Activated T-cell treated with anti-CD3 and anti-CD28 coated beads for 1 hour (primary cell): ENCODE measurements at places on chromosomes 12 and 14.

- DNase-seq: no peak
Measured at GRCh38 chr14:77177702-77178101, 3.9 kb upstream of the TMEM63C start.

DNA sequence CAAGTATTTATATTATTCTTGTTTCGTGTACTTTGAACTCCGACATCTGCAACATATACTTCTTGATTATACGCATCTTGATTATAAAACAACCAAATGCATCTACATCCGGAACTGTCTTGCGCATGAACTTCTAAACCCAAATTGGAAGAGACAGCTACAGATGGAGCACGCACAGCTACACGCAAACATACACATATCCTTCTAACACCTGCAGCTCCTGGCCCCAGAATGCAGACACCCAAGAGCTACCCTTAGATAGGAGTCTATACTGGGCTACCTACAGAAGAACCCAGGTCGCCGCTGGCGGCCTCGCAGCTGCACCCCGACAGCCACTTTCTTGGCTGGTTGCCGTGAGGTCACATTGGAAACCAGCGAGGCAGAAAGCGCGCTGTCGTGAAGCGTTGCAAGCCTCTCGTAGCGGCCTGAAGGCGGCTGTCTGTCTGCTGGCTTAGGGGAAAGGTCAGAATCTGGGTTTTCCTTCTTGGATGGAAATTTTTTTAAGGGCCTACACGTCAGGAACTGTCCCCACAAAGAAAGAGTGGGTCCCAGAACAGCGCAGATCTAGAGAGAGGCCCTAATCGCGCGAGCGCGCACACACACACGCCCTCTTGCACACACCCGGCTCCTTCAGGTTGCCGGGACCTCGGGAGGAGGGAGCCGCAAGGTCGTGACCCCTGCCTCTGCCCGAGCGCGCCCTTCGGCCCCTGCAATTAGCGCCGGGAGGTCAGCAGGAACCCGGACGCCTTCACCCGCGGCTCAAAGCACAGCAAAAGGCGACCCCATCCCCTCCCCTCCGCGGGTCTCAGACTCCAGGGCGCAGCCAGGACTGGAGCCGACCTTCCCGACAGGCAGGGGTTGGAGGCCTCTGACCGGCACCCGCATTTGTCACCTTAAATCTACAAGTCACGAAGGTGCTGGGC lies 17.0 kb downstream of the TBX3 start:
- DNase-seq: no peak

GRCh38 chr14:27688841-27689444 lies 1077.6 kb upstream of the FOXG1 start:
- no peak for DNase-seq

- no peak for DNase-seq
Measured at GRCh38 chr12:65100140-65100539, 21.0 kb downstream of the WIF1 start.

- DNase-seq: peak; percentile 10
Measured at GRCh38 chr12:25590011-25590721, 37.1 kb upstream of the LMNTD1 start.

DNA sequence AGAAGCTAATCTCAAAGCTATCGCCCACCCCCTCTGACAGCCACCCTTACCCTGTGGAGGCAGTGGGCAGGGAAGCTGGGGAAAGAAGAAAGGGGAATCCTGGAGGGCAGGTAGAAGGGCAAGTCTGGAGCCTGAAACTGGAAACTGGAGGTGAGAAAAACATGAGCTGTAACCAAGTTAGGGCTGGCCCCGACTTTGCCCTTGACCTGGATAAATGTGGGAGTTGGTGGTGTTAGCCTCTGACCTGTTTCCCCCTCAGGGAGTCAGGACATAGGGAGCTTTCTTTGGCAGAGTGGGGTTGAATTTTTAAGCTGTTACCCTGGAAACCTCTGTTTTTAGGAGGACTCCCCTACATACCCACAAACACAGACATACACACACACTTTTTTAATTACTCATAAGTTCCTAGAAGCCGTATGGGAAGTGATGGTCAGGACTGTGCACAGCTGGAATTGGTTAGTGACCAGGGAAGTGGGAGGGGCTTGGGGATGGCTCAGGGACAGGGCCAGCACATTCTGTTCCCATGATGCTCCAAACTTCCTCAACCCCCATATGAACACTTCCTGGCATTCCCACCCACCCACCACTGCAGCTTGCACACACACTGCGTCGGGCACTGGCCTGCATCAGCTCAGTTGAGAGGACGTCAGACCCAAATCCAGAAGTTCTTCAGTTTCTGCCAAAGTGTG lies 5.0 kb upstream of the MMP19 start:
- no peak for DNase-seq

GRCh38 chr12:115035535-115036107 lies 351.6 kb upstream of the TBX3 start:
- DNase-seq: no peak

DNA sequence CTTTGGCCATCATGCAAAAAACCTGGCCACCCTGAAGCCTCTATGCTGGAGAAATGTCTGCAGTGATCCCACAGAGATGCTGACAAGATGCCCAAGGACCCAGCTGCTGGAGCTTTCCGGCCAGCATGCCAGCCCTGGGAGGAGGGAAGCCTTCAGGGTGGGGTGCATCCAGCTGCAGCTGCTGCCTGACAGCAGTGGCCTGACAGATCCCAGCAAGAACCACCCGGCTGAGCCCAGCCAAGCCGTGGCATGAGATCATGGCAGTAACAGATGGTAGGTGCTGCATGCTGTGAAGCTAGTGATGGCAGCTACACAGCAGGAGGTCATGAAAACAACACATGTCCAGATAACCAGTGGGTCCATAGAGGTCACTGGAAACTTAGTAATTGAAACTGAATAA lies 13.8 kb downstream of the CLBA1 start:
- no peak for DNase-seq

DNA sequence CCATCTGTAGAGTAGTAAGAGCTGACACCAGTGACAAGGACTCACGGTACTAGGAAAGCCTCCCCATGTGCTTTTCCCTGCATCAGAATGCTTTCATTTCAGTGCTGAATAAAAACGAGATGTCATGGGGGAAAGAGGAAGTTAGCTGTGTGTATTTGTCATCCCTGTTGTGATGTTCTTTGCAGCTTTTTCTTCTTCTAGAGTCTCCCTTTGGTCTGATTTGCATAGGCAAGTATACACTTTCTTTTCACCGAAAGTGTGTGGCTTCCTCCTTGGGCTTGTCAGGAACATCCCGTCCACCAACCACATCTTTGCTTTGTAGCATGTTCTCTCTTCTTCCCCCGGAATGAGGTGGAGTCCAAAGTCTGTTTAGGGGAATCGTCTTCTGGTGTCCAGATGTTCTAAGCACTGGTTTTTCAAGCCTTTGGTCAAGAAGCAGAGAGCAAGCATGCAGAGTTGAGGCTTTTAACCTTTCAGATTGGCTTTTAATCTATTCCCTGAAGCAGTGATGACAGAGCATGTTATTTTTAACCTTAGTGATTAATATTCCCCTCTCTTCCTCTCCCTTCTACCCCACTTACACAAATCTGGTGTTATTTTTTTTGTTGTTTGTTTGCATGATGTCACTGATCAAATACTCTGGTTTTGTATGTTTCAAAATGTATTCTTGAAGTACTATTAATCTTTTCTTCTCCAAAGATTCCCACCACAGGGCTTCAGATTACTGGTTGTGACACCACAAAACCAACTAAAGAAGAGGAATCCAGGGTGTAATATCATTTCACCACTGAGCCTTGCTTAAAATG lies 163.4 kb downstream of the SAMD4A start:
- no peak for DNase-seq

DNA sequence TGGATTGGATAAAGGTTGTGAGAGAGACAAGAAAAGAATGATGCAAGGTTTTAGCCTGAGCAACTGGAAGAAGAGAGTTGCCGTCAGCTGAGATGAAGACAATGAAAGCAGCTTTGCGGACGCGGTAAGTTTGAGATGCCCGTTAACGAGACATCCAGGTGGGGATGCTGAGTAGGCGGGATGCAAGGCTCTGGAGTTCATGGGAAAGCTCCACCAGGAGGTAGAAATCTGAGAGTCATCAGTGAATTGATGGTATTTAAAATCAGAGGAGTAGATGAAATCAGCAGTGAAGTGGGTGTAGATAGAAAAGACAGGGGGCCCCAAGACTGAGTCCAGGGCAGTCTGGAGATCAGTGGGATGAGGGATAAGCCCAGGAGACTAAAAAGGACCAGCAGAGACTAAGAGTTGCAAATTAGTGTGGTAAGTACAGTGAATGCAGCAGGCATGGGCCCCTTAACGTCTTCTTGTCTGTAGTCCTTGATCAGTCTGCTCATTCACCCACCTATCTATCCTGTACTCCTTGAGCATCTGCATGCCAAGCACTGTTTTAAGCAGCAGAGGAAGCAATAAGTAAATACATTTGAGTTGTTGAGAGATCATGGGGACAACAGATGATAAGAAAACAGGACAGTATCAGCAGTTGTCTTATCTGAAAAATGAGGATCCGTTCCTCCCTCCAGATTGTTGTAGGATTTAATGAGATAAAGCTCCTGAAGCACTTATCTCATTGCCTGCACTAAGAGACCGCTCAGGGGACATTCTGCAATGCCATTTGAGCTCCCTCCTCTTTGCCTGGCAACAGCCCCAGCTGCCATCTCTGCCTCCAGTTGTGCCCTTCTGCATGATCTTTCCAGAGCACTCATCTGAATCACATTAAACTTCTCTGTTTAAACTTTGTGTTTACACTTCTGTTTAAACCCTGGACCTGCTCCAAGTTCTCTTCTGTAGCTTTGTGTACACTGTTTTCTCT lies 91.5 kb downstream of the APAF1 start:
- no peak for DNase-seq

- no peak for DNase-seq
Measured at GRCh38 chr12:125610292-125610691, 545.1 kb downstream of the AACS start.

- DNase-seq: peak; percentile 52
Measured at GRCh38 chr12:124389138-124389724, 94.3 kb downstream of the RFLNA start.

DNA sequence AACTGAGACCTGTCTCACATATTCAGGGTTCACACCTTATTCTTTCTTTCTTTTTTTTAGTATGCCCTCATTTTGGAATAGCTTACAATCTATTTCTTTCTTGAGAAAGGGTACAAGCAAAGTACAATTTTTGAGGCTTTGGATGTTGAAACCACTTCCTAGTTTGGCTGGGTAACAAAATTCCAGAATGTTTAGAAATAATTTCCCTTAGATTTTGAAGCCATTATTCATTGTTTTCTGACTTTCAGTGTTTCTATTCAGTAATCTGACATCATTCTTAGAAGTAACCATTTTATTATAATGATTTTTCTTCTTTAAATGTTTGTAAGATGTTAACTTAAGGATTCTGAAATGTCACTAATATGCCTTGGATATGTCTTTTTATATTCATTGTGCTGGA lies 28.2 kb downstream of the ST8SIA1 start:
- no peak for DNase-seq

- no peak for DNase-seq
Measured at GRCh38 chr12:21239866-21240265, 94.9 kb downstream of the SLCO1A2 start.

- DNase-seq: no peak
Measured at GRCh38 chr12:6582959-6583358, 14.9 kb upstream of the NOP2 start.

DNA sequence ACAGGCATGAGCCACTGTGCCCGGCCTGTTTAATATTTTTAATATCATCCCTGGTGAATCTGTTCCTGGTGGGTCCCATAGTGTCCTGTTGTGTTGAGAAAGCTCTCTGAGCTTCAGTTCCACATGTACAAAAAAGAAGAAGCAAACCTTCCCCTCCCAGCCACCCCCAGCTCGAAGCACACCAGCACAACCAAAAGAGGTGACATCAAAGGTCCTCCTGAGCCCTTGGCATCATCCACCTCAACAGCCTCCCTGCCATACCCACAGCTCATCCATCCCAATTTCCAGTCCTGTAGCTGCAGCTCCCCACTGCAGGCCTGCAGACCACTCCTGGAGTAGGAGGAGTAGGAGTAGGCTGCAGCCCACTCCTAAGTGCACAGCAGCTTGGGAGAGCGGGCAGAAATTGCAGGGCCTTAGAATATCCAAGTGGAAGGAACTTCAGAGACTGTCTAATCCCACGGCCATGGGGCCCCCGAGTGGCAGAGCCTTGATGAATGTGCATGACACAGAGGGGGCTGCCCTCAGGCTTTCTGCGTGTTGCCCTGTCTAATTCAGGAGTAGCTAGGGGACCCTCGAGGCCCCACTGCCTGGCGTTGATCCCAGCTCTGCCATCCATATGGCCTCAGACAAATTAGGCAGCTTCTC lies 36.7 kb upstream of the CD9 start:
- DNase-seq: no peak

- no peak for DNase-seq
Measured at GRCh38 chr14:57656853-57657252, 163.2 kb upstream of the CCDC198 start.

DNA sequence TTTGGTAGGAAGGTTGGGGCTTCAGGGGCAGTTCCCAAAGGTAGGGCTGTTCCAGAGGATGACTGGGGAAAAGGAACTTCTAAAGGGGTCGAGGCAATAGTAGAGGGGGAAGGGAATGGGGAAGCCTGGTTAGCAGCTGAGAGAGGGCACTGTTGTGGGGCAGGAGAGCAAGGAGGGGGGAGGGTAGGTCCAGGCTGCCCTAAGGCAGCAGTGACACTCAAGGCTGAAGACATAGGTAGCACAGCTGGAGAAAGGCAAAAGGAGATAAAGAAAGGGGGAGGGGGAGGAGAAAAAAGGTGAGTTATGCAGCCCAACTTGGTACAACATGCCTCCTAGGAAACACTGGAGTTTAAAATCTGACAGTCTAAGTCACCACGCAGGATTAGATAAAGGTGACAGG lies 3.9 kb downstream of the NACA start:
- no peak for DNase-seq

- DNase-seq: no peak
Measured at GRCh38 chr12:100337727-100338126, 19.1 kb upstream of the SLC17A8 start.

- DNase-seq: no peak
Measured at GRCh38 chr12:57815177-57816000, 3.1 kb downstream of the AVIL start.

- DNase-seq: no peak
Measured at GRCh38 chr14:101738703-101739320, 22.7 kb upstream of the PPP2R5C start.

- no peak for DNase-seq
Measured at GRCh38 chr12:13404631-13405473, 208.3 kb downstream of the EMP1 start.

- no peak for DNase-seq
Measured at GRCh38 chr14:101464310-101464983, 96.8 kb upstream of the DIO3 start.

GRCh38 chr12:42498549-42499247 lies 90.8 kb downstream of the PRICKLE1 start:
- DNase-seq: no peak

GRCh38 chr12:43733687-43734086 lies 24.9 kb downstream of the PUS7L start:
- DNase-seq: no peak
